ENCODE measurements at places on chromosomes 13 and 19.

DNA sequence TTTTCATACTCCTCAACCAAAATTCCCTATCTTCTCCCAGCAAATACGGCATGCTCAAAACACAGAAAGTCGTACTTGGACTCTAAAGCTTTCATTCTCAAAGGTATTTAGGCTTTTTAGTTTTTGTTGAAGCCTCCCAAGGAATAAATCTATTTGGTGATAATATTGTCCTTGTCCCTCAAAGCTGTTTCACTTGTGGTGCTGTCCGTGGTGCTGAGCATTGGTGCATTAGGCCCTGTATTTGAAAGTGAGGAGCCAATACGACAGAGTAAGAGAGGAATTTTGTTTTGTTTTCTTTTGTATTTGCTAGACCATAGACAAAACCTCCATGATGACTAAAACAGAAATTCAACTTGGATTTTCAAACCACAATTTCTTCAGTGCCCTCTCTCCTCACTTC is 3.2 kb upstream of the LGALS13 start:
- DNase-seq = no peak

DNA sequence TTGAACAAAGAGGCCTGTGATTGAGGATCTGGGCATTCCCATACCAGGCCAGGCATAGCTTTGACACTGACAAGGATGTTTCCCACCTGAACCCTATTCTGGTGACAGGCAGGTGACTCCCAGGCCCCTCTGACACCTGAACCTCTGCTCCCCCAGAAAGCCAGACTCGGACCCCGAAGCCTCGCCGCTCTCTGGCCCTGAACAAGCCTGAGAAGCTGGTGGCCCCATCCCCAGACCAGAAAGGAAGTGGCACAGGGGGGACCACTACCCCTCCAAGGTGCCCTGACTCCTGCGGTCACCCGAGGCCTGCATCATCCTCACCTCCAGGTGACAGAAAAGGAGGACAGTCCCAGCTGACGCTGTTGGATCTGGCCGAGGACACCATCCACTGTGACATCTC is 14.7 kb downstream of the SIX5 start:
- no peak for DNase-seq

DNA sequence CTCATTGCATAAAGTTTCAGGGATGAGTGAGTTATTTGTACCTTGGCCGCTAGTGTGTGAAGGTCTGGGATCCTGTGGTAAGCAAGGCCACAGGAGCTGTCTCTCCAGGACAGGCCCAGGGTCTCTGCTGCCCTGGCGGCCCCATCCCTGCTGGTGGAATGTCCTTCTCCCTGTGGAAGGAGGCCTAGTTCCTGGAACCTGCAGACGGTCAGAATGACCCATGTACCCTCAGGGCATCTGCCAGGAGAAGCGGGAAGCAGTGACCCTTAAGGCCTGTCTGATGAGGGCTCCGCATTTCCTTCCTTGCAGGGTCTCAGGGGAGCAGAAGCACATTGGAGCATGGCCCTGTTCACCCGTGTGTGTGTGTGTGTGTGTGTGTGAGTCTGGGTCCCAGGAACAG is 32.1 kb upstream of the SOX1 start:
- DNase-seq = no peak

- DNase-seq = no peak
These were observed 43.1 kb downstream of the PAN3 start for GRCh38 chr13:28181413-28181812.

DNA sequence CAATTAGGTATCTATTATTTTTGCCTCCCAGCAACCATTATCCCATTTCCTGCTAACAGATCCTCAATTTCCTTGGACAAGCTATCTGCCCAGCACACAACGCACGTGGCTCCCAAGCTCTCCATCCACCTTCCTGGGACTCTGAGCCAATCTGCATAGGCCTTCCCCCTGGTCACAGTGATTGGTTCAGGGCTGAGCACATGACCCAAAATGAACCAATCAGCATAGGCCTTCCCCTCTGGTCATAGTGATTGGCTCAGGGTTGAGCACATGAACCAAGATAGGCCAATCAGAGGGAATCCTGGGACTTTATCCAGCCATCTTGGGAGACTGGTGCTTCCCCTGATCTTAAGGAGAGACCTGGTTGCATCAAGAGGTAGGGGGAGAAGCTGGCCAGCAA is 5.8 kb downstream of the CPAMD8 start:
- no peak for DNase-seq

GRCh38 chr13:21054313-21054712 is 7.1 kb downstream of the LATS2 start:
- no peak for DNase-seq

DNA sequence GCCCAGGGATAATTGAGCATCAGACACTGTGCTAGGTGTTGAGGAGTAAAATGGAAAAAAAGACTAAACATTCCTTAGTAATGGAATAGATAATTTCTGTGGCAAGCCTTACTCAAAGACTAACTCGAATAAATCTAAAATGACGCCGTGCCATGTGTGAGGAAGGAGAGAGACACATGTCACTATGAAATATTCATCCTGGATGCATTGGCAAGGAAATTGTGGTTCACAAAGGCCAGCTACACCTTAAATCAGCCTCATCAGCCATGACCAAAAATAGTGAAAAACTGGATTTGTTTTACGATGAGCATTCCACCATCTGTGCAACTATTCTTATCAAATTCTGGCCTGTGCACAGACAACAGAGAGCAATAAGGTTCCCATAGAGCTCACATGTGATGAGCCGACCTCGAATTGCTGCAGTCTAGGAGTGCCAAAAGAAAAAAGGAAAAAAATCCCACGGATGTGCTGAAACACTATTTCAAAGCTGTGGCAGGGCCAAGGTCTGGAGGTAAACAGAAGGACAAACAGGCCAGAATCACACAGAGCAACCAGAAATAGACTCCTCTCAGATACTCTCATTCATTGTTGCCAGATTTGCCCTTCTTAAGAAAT is 505.7 kb downstream of the EFNB2 start:
- DNase-seq = no peak

DNA sequence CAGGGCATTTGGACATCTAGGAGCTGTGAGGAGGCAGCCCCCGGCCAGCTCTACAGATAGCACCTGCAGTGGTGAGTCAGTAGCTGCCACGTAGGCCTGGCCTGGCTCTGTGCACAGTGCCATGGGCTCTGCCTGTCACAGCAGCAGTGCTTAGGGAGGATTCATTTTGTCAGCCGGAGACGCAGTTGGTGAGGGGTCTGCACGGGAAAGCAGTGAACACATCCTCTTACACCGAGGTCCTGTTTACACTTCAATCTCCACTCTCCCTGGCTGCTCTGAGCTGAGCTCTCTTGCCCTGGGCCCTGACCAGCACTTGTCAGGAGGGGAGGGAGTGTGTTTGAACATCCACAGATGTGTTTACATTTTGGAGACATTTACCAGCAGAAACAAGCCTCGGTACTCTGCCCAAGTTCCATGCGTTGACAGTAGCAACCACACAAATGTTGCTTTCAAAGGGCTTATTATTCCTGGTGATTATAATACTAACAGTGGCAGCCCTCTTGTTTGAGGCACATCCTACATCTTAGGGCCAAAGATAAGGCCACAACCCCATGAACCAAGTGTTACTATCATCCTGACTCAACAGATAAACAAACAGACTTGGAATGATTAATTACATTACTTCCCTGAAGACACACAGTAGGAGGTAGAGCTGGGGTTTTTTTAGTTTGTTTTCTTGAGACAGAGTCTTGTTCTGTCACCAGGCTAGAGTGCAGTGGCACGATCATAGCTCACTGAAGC is 148.9 kb downstream of the USP12 start:
- no peak for DNase-seq

GRCh38 chr19:43525836-43526771 is 897 bp downstream of the ETHE1 start:
- peak; percentile 15 for DNase-seq

DNA sequence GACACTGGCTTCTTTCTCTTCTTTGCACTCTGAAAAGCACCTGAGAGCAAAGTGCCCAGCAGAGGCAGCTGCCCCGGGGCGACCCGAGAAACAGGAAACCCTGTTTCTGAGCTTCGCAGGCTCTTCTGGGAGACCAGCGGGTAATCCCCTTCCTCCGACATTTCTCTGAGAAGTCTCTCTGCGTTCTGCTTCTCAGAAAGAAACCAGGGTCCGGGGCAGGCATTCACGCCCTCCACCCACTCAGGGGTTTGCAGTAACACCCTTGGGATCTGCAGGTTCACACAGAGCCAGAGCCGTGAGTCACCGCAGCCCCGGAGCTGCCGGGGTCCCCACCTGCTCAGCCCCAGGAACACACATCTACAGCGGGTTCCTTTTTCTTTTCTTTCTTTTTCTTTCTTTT is 86.0 kb downstream of the GADD45B start:
- DNase-seq = peak; percentile 64

GRCh38 chr13:87798536-87798935 is 127.4 kb downstream of the SLITRK5 start:
- DNase-seq = no peak

DNA sequence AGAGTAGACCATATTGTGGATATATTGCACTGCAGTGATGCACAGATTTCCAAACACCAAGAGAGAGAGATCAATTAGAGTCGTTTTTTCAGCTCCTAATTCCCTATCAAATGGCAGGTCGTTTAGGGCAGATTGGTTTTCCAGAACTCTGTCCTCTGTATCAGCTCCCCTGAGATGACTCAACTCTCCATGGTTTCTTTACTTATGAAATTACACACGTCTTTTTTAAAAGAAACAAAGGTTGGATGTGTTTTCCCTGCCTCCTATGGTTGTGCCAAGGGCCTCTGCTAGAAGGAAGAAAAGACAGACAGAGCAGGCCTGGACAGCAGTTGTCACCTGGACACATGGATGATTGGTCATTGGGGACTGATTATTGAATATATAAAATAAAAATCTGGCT is 478.1 kb upstream of the NBEA start:
- DNase-seq = no peak

DNA sequence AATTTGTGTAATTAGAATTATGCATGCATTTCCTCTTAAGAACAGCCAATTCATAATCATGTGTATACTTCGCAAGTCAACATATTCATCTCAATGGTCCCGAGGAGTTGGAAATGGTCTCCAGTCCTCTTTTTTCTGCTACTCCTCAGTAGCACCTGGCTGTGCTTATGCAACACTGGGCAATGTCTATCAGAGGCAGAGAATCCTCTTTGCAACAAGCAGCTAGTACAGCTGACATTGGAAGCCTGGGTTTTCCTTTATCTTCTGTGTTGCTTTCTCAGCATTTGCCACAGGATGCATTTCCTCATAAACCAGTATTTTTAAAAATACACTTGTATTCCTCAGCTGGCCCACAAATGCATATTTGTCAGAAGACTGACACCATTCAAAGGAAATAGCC is 405.3 kb upstream of the GPC6 start:
- no peak for DNase-seq

GRCh38 chr19:40744554-40745401 is 5.5 kb downstream of the ACTMAP start:
- no peak for DNase-seq

DNA sequence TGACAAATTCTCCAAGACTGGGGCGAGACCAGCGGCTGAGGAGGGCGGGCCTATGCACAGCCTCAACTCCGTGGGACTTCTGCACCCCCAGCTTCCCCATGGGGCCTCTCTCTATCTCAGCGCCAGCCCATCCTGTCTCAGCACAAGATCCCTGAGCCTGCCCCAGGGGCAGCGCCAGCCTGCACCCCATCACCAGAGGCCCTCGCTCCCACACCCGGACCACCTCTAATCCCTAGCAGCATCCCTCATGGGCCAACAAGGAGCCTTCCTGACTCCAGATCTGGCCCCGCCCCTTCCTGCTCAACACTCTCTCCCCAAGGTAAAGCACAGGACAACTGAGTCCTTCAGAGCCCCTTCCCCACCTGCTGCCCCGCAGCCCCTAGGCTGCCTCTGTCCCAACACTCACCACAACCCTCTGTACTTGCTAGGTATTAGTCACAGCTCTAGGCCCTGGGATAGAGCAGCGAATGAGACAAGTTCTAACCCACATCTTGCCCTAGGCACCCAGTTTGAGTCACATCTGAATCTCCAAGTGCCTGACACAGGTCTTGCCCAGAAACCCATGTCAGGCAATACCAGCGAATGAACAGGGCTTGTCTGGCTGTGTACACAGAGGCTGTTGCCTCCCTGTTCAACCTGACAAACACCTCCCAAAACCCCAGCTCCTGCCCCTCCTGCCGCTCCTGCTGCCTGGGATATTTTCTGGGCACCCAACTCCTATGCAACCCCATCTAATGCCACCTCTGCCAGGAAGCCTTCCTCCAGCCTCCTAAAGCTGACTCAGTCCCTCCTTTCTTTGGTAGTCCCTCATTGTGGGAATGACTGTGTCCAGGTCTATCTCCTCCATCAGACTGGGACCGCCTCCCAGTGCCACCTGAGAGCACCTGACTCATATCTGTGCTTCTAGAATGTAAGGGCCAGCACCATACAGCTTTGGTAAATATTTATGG is 18.6 kb downstream of the GRIK5 start:
- no peak for DNase-seq

GRCh38 chr19:34639491-34640085 is 37.4 kb downstream of the SCGB2B2 start:
- DNase-seq = peak; percentile 59

DNA sequence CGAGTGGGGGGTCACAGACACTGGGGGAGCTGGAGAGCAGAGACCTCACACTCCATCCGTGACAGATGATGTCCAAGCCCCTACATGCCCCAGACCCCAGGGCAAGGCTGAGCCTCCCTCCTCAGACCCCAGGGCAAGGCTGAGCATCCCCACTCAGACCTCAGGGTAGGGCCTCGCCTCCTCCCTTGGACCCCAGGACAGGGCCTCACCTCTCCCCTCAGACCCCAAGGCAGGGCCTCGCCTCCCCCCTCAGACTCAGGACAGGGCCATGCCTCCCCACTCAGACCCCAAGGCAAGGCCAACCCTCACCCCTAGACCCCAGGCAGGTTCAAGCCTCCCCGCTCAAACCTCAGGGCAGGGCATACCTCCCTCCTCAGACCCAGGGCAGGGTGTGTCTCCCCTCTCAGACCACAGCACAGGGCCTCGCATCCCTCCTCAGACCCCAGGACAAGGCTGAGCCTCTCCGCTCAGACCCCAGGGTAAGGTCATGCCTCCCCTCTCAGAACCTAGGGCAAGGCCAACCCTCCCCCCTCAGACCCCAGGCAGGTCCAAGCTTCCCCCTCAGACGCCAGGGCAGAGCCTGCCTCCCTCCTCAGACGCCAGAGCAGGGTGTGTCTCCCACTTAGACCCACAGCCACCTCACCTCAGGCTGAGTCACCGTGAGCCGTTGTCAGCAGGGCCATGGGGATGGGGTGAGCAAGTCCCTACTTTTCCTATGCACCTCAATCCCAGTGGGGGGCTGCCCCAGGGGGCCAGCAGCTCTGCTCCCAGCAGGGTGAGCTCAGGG is 1.7 kb upstream of the S1PR4 start:
- DNase-seq = peak; percentile 78

DNA sequence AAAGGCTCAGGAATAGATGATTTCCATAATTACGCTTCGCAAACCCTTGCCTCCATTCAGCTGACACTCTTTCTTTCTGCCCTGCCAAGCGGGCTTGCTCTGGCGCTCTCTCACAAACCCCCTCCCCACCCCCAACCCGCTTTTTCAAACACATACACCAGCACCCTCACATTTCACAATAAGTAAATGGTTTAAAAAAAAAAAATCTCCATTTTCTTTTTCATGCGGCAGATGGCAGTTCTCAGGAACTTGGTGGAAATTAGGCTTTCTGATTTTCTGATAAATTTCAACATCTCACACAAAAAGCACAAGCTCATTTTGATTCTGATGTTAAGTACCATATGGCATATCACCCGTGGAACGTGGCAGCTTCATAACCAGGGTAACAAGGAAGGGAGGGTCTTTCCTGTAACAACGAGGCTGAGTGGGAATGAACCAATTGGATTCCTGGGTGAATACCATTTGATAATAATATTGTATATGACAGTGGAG is 43.8 kb downstream of the C13orf42 start:
- no peak for DNase-seq
